ENCODE measurements at places on chromosomes 3 and 15.

- DNase-seq: no peak
Observed at GRCh38 chr3:14147617-14148016, 22.8 kb downstream of the TMEM43 start.

GRCh38 chr3:43001094-43001553, 22.0 kb downstream of the GASK1A start:
- DNase-seq: no peak

GRCh38 chr3:57841818-57842217, 85.7 kb downstream of the SLMAP start:
- DNase-seq: no peak

GRCh38 chr3:34504775-34505174, 706.3 kb downstream of the PDCD6IP start:
- DNase-seq: no peak

DNA sequence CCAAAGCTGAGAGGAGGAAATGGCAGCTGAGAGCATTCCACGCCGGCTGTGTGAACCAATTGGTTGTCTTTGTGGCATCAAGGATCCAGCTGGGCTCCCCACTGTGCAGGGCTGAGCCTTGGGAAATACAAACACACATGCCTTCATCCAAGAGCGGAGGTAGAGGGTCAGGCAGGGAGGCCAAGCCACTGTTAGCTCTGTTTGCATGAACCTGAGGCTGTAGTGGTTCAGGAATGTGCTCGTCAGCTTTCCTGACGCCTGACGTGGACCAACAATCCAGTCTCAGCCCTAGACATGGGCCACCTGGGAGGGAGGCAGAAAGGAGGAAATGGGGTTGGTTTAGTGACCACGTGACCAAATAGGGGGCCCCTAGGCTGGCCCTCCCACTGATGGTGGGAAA, 276.9 kb downstream of the TLE3 start:
- DNase-seq: no peak

Measured in activated CD8-positive, alpha-beta memory T cell treated with anti-CD3 and anti-CD28 coated beads for 48 hours (primary cell).